ENCODE measurements at places on chromosomes 12 and 14.

DNA sequence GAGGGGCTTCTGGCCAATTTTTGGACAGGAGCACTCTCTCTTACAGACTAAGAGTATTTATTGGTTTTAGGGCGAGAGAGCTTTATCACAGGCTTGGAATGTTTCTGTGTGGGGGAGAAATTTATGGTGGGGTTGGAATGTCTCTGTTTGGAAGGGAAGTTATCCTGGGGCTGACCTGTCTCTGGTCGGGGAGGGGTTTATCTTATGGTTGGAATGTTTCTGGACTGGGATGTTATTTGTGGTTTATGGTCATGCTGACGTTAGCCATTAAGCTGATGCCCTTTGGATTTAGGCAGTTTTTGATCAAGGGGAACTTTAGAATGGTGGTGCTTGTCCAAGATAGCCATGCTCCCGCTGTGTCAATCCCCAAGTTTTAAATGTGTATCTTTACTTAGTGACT is 614.8 kb downstream of the DIO2 start:
- DNase-seq = no peak

GRCh38 chr12:64243809-64244208 is 21.7 kb upstream of the KICS2 start:
- no peak for DNase-seq

- peak; percentile 24 for DNase-seq
Measured at GRCh38 chr12:8078398-8078797, 3.7 kb upstream of the NECAP1 start.

DNA sequence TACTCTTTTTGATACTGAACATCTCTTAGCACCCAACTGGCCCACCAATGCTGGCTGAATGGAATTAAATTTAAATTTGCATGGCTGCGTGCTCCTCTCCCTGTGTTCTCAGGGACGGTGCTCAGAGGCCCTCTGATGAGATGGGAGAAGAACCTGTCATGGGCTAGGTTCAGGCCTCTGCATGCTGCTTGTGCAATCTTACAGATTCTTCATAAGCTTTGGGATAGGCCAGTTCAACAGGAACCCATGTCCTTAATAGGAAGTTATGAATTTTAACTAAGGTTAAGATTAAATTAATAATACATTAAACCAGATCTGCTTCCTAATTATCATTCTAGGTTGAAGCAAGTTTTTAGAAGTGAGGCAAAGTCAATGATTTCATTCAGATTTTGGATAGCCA is 119.7 kb upstream of the LRIG3 start:
- no peak for DNase-seq

DNA sequence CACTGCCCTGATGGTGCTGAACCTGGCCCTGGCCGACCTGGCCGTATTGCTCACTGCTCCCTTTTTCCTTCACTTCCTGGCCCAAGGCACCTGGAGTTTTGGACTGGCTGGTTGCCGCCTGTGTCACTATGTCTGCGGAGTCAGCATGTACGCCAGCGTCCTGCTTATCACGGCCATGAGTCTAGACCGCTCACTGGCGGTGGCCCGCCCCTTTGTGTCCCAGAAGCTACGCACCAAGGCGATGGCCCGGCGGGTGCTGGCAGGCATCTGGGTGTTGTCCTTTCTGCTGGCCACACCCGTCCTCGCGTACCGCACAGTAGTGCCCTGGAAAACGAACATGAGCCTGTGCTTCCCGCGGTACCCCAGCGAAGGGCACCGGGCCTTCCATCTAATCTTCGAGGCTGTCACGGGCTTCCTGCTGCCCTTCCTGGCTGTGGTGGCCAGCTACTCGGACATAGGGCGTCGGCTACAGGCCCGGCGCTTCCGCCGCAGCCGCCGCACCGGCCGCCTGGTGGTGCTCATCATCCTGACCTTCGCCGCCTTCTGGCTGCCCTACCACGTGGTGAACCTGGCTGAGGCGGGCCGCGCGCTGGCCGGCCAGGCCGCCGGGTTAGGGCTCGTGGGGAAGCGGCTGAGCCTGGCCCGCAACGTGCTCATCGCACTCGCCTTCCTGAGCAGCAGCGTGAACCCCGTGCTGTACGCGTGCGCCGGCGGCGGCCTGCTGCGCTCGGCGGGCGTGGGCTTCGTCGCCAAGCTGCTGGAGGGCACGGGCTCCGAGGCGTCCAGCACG is 4.7 kb downstream of the LTB4R start:
- DNase-seq = no peak

DNA sequence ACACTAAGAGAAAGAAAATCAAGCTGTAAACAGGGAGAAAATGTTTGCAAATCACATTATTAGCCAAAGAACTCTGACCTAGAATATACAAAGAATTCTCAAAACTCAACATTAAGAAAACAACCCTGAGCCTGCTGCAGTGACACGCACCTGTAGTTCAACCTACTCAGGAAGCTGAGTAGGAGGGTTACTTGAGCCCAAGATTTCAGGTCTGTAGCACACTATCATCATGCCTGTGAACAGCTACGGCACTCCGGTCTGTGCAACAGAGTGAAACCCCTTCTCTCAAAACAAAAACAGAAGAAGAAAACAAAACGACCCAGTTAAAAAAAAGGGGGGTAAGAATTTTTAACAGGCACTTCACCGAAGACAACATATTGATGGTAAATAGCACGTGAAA is 20.8 kb downstream of the SAV1 start:
- DNase-seq = no peak

Data from NCI-H1417 treated with DMSO at 0.1 percent for 48 hours (cell line).